ENCODE measurements at places on chromosomes 3 and 15.

GRCh38 chr3:138971766-138972320 lies 24.8 kb downstream of the FOXL2NB start:
- no peak for DNase-seq

DNA sequence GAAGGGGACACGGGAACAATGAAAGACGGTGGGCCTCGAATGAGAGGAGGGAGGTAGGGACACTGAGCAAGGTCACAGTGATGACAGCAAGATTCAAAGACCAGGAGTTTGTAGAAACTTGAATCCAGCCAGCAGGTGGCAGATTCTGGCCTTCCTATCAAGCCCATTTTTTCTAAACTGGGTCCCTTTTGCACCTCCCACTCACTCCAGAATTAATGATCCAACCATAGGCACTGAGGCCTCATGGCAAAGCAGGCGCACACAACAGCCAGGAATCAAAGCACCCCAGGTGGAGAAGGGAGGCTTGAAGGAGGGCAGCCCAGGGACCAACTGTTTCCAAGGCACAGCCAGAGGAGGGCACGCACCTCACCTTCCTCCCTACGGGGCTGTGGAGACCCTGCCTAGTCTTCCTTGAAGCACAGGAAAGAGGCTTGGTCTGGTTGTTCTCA lies 90.2 kb downstream of the ANP32A start:
- DNase-seq = peak; percentile 57

- no peak for DNase-seq
These were observed 77.4 kb downstream of the ZBBX start for GRCh38 chr3:167302678-167303077.

DNA sequence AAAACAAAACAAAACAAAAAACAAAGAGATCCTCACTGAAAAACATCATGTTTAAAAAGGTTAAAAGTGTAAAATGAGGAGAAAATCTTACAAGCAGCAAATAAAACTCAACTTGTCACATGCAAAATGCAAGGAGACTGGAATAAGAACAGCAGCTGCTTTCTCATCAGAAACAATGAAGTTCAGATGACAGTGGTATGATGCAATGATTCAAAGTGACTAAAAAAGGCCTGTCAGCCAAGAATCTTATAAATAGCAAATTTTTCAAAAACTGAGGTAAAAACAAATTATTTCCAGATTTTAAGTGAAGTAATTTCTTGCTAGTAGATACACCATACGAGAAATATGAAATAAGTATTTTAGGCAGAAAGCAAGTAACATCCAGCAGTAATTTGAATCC lies 68.6 kb upstream of the EPHA3 start:
- DNase-seq = peak; percentile 12

DNA sequence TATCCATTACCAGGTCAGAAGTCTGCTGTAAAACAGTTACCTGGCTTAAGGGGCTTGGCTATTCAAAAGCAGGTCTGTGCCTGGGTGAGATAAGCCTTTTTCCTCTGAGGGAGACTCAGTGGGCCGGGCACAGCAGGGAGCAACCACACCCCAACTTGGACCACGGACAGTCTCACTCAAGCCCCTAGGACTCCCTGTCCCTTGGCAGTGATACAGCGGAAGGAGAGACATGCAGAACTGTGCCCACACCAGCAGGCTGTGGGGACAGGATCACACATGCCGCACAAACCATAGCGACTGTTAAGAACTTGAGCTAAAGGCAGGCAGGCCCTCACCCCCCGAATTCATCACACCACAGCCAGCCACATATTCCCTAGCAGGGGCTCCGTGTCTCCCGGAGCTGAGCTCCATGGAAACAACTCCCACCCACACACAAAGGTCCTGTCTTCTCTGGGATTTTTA lies 2.8 kb upstream of the GP5 start:
- no peak for DNase-seq
